ENCODE measurements at places on chromosomes 7 and 10. TPM values are rescaled to one million over a fixed set of nuclear protein-coding genes. Genes with fewer than 3 reads are reported as not detected.

The C10orf53 gene
- not detected for total RNA-seq

DNA sequence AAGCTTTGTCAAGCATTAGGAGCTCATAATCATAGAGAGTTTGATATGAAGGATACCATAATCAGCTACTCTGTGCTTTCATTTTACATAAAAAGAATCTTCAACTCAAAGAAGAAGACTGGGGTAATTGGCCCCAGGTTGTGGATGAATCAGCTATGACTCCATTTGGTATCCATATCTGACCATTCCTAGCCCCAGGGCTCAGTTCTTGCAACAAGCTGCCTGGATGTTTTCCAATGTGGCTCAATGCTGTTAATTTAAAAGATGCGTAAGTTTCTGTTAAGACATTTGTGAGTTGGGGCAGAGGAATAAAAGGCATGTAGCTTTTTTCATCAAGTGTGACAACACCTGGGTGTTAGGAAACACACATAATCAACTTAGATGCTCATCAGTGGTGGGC is 951.1 kb downstream of the NRG3 start:
- H3K4me3 ChIP-seq = no peak overlapping the region
- H3K4me1 ChIP-seq = peaks cover 3% of the 10 kb centered on the region
- H3K27me3 ChIP-seq = no peaks in the 10 kb centered on the region
- DNase-seq = no peak
- no peak overlapping the region for H3K27ac ChIP-seq

DNA sequence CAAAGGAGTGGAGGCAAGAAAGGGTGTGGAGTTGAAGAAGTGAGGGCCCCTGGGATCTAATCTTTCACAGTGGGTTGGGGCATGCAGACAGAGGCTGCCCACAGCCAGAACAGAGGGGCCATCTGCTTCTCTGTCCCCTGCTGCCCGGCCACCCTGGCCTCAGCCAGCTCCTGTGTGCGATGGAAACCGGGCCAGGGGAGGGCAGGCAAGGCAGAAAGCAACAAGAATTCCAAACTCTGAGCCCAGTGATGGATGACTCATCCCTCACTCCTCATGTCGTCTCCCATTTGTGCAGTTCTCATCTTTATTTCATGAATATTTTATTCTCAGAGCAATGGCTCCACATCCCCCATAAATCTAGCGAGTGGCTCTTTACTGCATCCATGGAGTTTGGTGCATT is 757.1 kb downstream of the GRID1 start:
- no peaks in the 10 kb centered on the region for H3K4me1 ChIP-seq
- no peak overlapping the region for H3K27ac ChIP-seq
- no peaks in the 10 kb centered on the region for H3K36me3 ChIP-seq
- no peak for DNase-seq
- H3K27me3 ChIP-seq = no peaks in the 10 kb centered on the region

- peak overlapping the region; percentile 53 for H3K27ac ChIP-seq
- DNase-seq = no peak
- H3K27me3 ChIP-seq = no peaks in the 10 kb centered on the region
- peaks cover 25% of the 10 kb centered on the region for H3K36me3 ChIP-seq
- no peaks in the 10 kb centered on the region for H3K4me1 ChIP-seq
Observed at GRCh38 chr7:138563808-138564207, 103.7 kb downstream of the TRIM24 start.

The GATA3 gene
- total RNA-seq = 0.96 TPM

The SCART1 gene
- total RNA-seq = 1.00 TPM

The TSPAN15 gene
- total RNA-seq = 29.0 TPM

DNA sequence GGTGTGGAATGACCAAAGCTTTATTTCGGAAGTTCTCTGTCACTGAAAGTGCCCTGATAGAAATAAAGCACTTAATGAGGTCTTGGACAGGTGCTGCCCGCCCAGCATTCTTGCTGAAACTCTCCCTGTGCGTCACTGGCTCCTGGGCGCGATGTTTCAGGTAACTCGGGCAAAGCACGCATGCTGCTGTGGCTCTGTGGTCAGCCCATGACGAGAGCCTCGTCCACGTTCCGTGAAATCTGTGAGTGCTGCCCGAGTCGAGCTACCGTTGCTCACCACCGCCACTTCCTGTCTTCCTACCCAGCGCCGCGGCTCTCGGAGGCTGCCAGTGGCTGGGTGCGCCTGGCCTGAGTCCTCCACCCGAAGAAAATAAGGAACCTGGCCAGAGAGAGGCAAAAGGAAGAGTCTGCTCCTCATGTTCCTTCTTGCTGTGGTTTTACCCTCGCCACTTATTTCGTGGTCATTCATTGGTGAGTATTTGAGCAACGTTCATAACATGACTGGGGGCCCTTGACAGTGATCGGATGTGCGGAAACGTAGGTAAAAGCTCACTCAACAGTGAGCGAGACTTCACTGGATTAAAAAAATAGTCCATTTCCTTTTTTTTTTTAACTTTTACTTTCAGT is 95.5 kb downstream of the MAP3K8 start:
- H3K36me3 ChIP-seq = no peaks in the 10 kb centered on the region
- no peak overlapping the region for H3K4me3 ChIP-seq
- DNase-seq = no peak
- H3K27ac ChIP-seq = no peak overlapping the region

GRCh38 chr7:120165227-120165626 is 107.7 kb upstream of the KCND2 start:
- H3K4me1 ChIP-seq = no peaks in the 10 kb centered on the region
- no peak overlapping the region for H3K27ac ChIP-seq
- H3K27me3 ChIP-seq = no peaks in the 10 kb centered on the region
- H3K36me3 ChIP-seq = no peaks in the 10 kb centered on the region
- no peak for DNase-seq

DNA sequence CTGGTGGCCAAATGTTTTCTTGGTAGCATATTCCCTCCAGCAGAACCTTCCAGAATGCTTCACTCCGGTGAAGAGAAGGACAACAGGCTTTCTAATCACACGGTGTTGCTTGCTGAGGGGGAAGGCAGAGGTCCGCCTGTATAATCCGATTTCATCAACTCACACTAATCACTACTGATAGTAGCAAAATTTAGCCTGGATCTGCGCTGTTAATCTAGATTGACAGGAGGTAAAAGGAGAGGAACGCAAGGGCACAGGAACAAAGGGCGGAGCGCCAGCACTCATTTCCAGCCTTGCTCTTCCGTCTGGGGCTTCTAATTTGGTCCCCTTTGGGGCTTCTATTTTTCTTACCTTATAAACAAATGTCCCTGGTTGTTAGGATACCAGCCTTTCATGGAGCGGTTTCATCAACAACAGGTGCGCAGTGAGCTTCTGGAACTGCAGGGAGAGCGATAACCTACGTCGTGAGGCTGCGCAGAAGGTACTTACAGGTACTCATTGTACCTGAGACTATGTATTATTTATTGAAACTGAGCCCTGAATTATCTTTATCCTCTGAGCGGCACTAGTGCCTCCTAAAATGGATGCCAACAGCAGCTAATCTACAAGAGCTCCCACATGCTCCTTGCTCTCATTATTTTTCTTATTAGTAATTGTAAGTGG is 150.6 kb downstream of the CACNB2 start:
- H3K27me3 ChIP-seq = no peaks in the 10 kb centered on the region
- H3K27ac ChIP-seq = no peak overlapping the region
- H3K4me1 ChIP-seq = no peaks in the 10 kb centered on the region
- DNase-seq = no peak
- H3K4me3 ChIP-seq = no peak overlapping the region
- H3K36me3 ChIP-seq = no peaks in the 10 kb centered on the region

The SLC25A40 gene
- total RNA-seq = 21.6 TPM

The SLC18A3 gene
- total RNA-seq = 1.4 TPM

DNA sequence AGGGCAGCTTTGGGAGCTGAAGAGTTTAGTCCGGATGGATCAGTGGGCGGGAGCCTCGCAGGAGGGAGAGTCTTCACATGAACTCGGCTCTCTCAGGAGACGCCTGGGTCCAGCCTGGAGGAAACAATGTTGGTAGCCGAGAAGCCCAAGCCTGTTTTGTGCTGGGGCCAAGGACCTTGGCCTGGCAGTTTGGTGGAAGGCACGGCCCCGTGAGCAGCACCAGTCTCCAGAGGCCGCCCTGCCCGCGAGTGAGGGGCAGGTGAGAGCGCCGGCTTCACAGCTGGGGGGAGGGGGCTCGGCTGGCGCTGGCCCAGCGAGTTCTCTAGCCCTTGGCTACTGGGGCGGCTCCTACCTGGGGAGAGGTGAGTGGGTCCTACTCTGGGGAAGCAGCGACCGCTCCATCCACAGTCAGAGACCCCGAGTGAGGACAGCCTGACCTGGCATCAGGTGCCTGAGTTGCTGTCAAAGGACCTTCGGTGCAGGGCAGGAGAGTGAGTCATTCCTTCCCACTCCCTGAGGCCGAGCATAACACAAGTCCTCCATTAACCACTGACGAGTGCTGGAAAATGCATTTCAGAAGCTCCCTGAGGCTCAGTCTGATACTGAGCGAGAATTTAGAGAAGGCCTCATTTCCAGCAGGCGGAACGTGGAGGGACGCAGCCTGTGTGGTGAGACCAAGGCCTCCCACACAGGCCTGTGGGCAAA is 89.3 kb upstream of the DIP2C start:
- H3K4me3 ChIP-seq = no peak overlapping the region
- no peaks in the 10 kb centered on the region for H3K27me3 ChIP-seq
- no peaks in the 10 kb centered on the region for H3K4me1 ChIP-seq
- no peak overlapping the region for H3K27ac ChIP-seq
- H3K36me3 ChIP-seq = no peaks in the 10 kb centered on the region
- DNase-seq = no peak

DNA sequence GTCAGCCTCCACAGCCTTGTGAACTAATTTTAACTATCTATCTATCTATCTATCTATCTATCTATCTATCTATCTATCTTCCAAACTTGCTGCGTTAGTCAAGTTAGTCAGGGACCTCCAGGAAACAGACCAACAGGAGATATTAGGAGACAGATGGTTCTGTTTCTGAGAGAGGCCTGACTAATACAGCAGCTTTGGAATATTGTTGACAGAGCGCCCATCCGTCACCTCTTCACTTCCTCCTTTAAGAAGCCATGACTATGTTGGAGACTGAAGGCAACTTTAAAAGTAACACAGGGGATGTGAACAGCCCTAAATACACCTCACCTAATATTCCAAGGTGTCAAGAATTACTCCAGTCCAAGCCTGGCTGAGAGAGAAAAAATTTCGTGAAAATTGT is 280.9 kb upstream of the IGFBP3 start:
- no peaks in the 10 kb centered on the region for H3K27me3 ChIP-seq
- no peak for DNase-seq
- H3K4me1 ChIP-seq = peaks cover 4% of the 10 kb centered on the region
- H3K4me3 ChIP-seq = no peak overlapping the region
- no peaks in the 10 kb centered on the region for H3K36me3 ChIP-seq

DNA sequence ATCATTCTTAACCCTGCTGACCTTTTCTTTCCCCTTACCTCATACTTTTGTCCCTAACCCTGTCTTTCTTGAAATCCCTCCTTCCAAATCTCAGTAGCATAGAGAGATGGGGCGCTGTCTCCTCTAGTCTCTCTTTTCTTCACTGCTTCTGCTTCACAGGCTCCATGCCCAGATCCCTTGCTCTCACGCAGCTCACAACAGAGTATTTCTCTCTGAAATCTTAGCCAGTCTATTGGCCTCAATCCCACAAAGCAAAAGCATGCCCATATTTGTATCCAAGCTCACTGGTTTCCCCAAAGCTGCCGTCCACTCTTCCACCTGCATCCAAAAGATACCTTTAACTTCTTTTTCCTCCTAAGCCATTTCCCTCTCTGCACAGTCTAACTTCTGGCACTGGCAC is 526.8 kb downstream of the PLXDC2 start:
- no peaks in the 10 kb centered on the region for H3K4me1 ChIP-seq
- H3K36me3 ChIP-seq = no peaks in the 10 kb centered on the region
- no peak for DNase-seq
- no peak overlapping the region for H3K27ac ChIP-seq
- H3K4me3 ChIP-seq = no peak overlapping the region

The SAP25 gene
- total RNA-seq = not detected

The EXOC4 gene
- total RNA-seq = 66.8 TPM

DNA sequence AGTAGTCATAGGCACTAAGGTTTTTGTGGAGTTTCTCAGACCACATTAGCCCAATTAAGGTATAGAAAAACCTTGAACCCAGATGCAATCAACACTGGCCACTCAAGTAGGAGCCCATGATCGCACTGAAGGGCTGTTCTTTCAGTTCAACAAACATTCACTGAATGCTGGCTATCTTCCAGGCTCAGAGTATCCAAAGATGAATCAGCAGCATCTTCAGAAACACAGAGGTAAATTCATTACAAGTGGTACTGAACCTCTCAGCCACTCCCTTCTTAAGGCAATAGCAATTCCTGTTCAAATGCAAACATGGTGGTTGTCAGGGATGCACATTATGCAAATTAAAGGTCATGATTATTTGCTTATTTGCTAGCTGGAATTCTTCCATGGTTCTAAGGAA is 17.1 kb downstream of the KCNK18 start:
- peaks cover 29% of the 10 kb centered on the region for H3K27me3 ChIP-seq
- no peaks in the 10 kb centered on the region for H3K36me3 ChIP-seq
- H3K27ac ChIP-seq = no peak overlapping the region
- no peak overlapping the region for H3K4me3 ChIP-seq
- DNase-seq = no peak

- DNase-seq = peak; percentile 61
- no peak overlapping the region for H3K4me3 ChIP-seq
- peak overlapping the region; percentile 93 for H3K27ac ChIP-seq
- peaks cover 63% of the 10 kb centered on the region for H3K4me1 ChIP-seq
Observed at GRCh38 chr10:102675666-102676533, 31.6 kb downstream of the TRIM8 start.

DNA sequence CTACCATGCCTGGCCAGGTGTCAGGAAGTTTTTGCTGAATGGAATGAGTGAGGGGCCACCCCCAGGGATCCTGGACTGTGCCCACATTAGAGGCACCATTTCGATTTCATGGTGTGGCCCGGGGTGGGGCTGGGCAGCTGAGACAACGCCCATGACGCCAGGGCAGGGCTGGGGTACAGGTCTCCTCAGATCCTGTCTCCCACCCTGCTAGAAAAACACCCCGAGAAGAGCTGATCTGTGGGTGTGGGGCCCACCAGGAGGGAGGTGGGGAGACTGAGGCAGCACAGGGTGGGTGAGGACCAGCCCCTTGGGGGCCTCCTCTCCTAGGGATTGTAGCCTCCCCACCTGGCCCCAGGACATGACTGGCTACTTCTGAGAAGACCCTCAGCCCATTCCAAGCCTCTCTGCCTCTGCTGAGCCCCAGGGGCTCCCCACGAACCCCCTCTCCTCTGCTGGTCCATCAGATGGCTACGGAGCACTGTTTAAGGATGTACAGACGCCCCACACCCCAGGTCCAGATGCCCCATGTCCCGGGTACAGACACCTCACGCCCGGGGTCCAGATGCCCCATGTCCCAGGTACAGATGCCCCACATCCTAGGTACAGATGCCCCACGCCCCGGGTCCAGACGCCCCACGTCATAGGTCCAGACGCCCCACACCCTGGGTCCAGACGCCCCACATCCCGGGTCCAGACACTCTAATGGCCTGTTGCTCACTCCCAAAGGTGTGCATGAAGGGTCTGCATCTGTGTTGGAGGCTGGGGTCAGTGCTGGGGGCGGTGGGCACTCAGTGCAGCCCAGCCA is 99.4 kb downstream of the MICALL2 start:
- no peaks in the 10 kb centered on the region for H3K36me3 ChIP-seq
- H3K4me1 ChIP-seq = no peaks in the 10 kb centered on the region

The SFTPA1 gene
- total RNA-seq = not detected
